ENCODE measurements at places on chromosomes 6 and 20.

DNA sequence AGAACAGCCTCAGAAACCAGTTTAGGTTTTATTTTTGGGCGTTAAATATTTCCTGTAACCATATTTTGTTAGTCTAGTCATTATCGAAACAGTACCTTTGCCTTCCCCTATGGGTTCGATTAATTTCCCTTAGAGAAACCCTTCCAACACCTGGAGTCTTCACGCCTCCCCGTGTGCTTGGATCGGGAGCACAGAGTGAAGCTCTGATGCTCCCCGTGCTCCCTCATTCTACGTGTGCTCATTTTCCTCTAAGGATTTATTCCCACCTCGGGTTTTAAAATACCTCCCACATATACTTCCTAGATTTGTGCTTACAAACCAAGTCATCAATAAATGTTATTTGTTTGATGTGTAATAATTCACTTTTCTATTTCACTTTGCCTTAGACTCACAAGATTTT, 142.4 kb downstream of the TTLL2 start:
- DNase-seq: no peak

GRCh38 chr20:15854911-15855310, 718.3 kb downstream of the KIF16B start:
- DNase-seq: no peak

- no peak for DNase-seq
Measured at GRCh38 chr6:98812220-98812619, 22.2 kb upstream of the POU3F2 start.

DNA sequence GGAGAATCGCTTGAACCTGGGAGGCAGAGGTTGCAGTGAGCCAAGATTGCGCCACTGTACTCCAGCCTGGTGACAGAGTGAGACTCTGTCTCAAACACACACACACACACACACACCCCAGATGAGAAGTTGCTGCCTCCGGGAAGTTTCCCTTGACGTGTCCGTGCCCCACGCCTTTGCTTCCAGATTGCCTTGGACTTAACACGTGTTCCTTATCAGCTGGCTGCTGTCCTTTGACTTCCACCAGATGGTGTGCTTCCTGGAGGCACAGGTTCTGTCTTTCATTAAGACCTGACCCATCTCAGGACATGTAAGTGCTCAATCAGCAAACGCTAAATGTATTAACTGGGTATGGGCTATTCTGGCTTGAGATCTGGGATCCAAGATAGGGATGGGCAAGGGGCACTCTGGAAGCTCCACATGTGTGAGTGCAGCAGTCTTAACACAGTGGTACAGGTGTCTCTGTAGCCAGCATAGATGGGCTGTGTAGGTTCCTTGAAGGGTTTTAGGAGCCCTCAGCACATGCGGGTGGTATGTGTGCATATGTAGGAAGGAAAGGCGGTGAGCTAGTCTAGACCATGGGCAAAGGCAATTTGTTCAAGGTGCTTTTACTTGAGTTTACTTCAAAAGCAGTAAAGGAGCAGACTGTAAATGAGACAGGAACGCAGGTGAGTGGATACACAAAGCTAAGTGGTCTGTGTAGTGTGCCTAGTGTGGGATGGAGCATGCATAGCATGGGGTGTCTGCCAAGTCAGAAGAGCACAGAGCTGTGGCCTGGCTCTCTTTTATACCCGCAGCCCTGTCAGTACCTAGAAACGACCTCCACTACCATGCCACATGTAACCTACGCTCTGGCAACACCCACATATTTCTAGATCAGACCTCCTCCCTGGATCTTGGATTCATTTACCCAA, 11.6 kb downstream of the PIGT start:
- DNase-seq: no peak

- no peak for DNase-seq
Measured at GRCh38 chr20:4837760-4838159, 116.1 kb downstream of the PRND start.

Data from stimulated activated CD8-positive, alpha-beta memory T cell treated with anti-CD3 and anti-CD28 coated beads, Interleukin-7, amount 100 ng/mL, for 48 hours (primary cell).